Fibroblast of gingiva (primary cell): ENCODE measurements at places on chromosomes 7 and 10.

DNA sequence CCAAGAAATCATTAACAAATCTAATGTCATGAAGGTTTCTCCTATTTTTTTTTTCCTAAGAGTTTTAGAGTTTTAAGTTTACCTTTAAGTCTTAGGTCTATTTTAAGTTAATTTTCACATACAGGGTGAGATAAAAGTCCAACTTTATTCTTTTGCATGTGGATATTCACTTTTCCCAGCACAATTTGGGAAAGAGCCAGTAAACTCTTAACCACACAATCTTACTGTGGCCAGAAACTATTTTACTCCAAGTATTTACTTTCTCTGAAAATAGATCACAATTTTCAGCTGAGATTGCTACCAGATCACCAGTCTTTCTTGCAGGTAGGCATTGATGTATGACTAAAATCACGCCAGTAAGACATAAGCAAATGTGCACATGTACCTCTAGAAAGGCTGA lies 728.5 kb downstream of the TNS3 start:
- DNase-seq: peak; percentile 20

DNA sequence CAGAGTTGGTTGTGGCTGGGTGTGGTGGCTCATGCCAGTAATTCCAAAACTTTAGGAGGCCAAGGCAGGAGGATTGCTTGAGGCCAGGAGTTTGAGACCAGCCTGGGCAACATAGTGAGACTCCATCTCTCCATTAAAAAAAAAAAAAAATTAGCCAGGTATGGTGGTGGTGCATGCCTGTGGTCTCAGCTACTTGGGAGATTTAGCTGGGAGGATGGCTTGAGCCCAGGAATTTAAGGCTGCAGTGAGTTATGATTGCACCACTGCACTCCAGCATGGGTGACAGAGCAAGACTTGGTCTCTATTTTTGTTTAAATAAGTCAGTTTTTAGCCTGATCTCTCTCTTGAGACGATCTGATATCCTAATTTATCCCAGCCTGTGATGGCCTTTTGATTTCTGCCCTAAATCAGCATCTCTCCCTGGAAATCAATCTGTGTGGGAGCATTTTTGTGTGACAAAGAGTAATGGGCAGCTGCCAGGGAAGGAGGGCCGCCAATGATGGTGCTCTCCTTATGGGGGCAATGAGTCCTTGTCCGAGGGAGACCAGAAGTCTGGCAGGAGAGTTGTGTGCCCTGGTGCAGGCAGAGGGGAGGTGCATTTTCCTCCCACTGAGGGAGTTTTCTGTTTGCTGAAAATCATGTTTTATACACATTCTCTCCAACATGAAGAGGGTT lies 111.0 kb downstream of the NRP1 start:
- DNase-seq: no peak

- no peak for DNase-seq
These were observed 213.0 kb downstream of the INHBA start for GRCh38 chr7:41489885-41490284.

GRCh38 chr7:156639426-156640256 lies 933 bp upstream of the RNF32 start:
- DNase-seq: no peak

DNA sequence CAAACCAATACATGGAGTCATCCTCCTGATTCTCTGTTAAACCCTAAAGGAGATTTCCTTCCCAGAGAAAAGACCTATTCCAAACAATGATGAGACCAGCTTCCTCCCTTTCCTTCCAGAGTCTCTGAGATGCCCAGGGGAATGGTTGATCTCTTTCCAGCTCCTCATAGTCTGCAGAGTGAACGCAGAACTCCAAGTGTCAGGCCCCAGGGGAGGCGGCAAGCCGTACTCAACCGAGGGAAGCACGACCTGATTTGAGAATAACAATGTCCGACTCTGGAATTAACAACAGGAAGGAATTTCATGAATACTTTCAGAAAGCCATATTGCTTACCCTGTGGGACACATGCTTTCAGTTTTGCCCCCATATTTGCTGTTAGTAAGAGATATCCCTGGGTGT lies 241.7 kb upstream of the GLI3 start:
- no peak for DNase-seq

GRCh38 chr10:15027741-15028140 lies 16.0 kb upstream of the OLAH start:
- DNase-seq: no peak

- no peak for DNase-seq
These were observed 82.1 kb upstream of the GATA3 start for GRCh38 chr10:7972367-7972766.

DNA sequence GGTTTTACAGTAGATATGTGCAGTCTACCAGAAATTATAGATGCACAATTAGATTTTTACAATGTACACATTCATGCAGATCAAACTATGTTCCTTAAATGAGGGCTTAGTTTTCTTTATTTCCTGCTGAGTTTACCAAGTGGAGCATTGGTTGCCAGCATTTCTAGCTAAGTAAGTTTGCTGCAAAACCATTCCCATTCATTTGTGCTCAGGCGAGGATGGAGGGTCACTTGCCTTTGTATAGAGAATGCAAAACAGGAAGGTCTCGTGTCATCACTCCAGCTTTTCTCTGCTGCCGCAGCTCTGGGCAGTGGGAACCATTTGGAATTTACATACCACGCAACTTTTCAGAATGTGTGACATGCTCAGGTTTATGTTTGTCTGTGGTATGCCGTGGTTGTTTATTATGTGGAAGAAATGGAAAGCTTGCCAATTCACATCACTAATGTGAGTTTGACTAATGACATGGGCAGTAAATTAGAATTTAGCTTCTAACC lies 198.6 kb downstream of the TRIL start:
- DNase-seq: no peak

DNA sequence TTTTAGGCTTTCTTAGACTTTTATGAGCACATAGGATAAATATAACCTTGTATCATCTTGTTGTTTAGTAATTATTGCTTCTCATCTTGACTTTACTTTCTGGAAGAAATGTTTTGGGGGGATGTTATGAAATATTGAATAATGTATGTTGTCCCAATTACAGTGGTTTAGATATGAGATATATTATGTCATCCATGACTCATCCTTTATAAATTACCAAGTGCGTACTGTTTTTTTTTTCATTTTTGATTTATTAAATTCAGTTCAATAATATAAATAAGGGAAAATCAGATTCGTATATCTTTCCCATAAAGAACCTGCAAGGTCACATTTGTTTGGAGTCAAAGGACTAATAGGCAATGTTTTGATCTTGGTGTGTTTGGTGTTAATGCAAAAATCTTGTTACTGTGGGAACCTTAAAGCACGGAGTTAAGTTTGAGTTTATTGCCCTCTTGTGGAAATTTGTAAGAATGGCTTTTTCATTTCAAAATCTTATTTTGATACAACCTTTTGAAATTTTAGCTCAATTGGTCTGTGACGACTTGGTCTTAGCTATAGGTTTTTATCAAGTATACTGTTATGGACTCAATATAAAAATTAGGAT lies 108.6 kb downstream of the SRI start:
- peak; percentile 47 for DNase-seq

GRCh38 chr7:33888166-33888565 lies 17.2 kb upstream of the BMPER start:
- DNase-seq: no peak

- DNase-seq: peak; percentile 75
These were observed 631 bp downstream of the POR start for GRCh38 chr7:75915416-75916156.

- no peak for DNase-seq
These were observed 15.6 kb downstream of the GRK5 start for GRCh38 chr10:119222966-119223386.

- DNase-seq: no peak
These were observed 184.2 kb downstream of the MAD1L1 start for GRCh38 chr7:2048531-2048930.

GRCh38 chr10:70918851-70919530 lies 30.6 kb upstream of the PCBD1 start:
- no peak for DNase-seq

DNA sequence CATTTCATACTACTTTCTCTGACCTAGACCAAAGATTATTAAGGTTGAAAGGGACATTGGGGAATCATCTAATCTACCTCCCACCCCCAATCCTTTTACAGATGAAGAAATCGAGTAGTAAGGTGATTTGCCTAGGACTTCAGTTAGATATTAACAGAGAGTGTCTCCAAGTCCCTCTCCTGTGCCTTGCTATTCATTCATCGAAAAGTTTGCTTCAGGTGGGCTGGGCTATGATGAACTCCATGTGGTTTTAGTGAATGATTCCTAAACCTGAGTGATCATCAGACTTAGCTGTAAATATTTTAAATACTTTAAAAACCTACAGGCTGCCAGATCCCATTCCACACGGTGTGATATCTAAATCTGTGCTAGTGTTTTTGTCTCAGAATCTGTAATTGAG lies 259.4 kb upstream of the SORCS1 start:
- DNase-seq: no peak

DNA sequence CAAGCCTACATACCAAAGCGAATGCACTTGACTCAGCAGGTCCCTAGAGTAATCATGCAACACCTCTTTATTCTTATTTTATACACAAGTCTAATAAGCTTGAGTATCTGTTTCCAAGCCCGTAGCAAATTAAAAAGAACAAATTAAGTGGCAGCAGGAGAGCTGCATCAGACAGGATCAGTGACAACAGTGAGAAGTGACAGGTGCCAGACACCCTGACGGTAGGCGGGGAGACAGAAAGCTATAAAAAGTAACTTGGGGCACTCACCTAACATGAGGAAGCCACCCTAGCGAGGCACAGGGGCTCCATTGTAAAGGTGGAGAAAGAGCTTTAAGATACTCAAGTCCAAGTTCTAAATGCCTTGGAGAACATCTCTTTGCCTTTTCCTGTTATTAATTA lies 174.2 kb downstream of the PLXNA4 start:
- DNase-seq: no peak

DNA sequence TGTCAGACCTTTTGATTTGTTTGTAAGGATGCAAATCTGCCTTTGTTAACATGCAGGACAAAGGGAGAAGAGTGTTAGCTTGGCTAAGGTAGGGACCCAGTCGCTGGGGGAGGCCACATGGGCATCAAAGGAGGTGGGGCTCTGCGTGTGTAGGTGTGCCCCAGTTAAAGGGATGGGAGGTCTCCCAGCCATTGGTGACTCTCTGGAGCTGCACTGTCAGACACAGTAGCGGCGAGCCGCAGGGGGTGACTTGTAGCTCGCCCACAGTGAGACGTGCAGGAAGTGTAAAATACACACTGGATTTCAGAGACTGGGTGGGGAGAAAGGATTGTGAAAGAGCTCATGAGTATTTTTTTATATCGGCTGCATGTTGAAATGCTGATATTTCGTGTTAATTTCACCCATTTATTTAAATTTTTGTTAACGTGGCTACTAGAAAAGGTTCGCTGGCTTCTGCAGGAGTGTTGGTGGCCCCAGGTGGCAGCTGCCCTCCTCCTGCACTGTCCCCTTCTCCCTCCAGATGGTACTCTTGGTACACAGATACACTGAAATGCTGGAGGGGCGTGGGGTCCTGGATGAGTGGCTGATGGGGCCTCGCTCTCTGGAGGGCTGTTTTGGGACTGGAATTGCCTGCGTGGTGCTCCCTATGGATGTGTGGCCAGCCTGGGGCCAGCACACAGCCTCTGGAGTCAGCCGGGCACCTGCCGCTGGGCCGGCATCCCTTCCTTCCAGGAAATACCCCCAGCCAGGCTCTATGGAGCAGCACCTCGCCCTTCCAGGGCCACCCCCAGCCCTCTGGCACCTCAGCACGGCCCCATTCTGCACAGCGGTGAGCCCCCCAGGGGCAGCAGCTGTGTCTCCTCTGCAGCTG lies 59.2 kb downstream of the LHPP start:
- no peak for DNase-seq
